ENCODE measurements at places on chromosomes 11 and 22. TPM values are rescaled to one million over a fixed set of nuclear protein-coding genes. Genes with fewer than 3 reads are reported as not detected.

- no peak overlapping the region for H3K4me3 ChIP-seq
- peaks cover 6% of the 10 kb centered on the region for H3K4me1 ChIP-seq
- H3K27me3 ChIP-seq = no peaks in the 10 kb centered on the region
- H3K27ac ChIP-seq = no peak overlapping the region
- peaks cover 5% of the 10 kb centered on the region for H3K36me3 ChIP-seq
- no peak for DNase-seq
These were observed 33.4 kb upstream of the APOL5 start for GRCh38 chr22:35684270-35684700.

DNA sequence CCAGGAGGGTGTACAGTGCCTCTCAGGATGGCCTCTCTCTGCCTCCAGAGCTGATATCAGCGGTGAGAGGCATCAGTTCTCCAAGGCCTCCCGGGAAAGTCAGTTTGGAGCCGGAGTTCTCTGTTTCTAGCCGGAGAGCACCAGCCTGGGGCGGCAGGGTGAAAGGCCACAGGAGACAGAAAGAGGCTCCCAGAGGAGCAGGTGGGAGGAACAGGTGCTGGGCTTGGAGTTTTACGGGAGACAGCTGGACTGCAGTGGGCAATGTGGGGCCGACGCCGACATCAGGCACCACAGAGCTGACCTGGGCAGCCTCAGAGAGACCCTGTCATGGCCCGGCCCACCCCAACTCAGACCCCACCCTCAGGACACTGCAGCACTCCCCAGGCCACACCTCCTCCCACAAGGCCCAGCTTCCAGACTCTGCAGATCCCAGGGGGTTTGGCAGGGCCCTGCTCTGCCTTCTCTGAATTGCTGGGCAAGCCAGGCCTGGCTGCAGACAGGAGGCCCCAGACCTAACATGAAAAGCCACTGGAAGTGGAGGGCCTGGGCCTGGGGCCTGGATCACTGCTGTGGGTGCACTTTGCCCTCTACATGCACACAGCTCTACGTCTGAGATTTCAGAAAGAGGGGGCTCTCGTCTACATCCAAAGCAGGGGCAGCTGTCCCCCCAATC is 885.6 kb downstream of the BRD1 start:
- H3K36me3 ChIP-seq = no peaks in the 10 kb centered on the region
- H3K27ac ChIP-seq = no peak overlapping the region
- peaks cover 23% of the 10 kb centered on the region for H3K27me3 ChIP-seq
- H3K4me1 ChIP-seq = peaks cover 3% of the 10 kb centered on the region

GRCh38 chr22:19376971-19377370 is 54.6 kb downstream of the HIRA start:
- H3K4me3 ChIP-seq = no peak overlapping the region
- peaks cover 13% of the 10 kb centered on the region for H3K36me3 ChIP-seq
- no peak overlapping the region for H3K27ac ChIP-seq
- peaks cover 2% of the 10 kb centered on the region for H3K4me1 ChIP-seq
- DNase-seq = no peak

DNA sequence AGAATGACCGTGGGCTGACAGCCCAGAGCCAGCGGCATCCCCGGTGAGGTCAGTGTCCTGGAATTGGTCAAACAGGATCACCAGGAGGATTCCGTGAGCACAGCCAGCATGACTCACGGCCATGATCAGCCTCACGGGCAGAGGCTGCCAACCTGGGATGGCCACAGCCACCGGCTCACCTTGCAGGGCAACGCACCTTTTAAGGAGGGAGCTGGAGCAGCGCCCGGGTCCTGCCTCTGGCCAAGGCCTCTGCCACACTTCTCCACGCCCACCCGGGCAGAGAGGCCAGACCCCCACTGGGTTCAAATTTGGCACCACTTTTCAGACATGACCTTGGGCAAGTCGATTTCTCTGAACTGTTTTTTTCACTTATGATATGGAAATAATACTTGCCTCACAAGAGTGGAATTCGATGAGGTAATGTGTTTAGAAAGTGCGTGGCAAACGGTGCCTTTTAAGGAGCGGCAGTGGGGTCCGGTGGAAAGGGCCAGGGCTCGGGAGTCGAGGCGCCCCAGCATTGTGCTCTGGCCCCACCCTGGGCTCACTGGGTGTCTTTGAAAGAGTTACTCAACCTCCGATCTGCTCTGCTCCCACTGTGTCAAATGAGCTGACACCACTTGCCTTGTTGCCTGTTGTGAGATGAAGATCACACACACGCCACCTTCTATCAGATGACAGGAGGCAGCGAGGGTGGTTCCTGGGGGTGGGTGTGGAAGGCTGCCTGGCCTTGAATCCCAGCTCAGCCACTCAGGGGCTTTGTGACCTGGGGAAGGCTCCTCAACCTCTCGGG is 16.0 kb downstream of the TXN2 start:
- H3K4me3 ChIP-seq = no peak overlapping the region
- no peak for DNase-seq
- H3K27ac ChIP-seq = no peak overlapping the region
- peaks cover 13% of the 10 kb centered on the region for H3K4me1 ChIP-seq
- no peaks in the 10 kb centered on the region for H3K36me3 ChIP-seq

DNA sequence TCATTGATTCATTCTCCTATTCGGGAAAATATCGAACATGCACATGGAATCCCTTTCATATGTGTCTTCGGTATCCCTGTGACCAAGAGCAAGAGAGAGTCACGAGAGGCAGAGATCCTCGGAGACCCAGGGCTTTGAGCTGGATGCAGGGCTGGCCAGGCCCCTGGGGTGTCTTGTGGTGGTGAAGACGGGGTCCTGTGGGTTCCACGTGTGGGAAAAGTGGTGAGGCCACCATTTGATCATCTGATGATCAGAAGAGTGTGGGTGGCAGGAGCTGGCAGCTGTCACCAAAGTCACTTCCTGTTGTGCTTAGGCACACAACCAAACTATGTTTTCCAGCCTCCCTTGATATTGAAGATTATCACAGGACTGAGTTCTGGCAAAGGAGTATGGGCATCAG is 94.0 kb downstream of the BRD1 start:
- H3K27ac ChIP-seq = no peak overlapping the region
- H3K4me3 ChIP-seq = no peak overlapping the region
- peaks cover 68% of the 10 kb centered on the region for H3K27me3 ChIP-seq
- H3K36me3 ChIP-seq = peaks cover 5% of the 10 kb centered on the region
- peaks cover 7% of the 10 kb centered on the region for H3K4me1 ChIP-seq

DNA sequence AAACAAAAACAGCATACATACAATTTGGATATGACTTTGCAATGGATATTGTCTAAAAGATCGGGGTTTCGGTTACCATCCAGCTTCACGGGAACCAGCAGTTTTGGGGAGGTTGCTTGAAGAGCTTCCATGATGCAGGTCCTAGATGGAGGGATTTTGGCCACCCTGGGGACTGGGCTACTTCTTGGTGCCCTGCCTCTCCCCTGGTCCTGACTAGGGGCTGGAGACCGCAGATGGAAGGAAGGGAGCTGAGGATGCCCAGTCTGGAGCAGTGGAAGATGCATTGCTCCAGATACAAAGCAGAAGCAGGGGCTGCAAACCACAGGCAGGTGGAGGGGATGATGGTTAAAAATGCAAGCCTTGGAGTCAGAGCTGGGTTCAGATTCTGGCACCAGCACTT is 13.5 kb downstream of the SOX10 start:
- H3K27ac ChIP-seq = no peak overlapping the region
- no peak for DNase-seq
- H3K36me3 ChIP-seq = peaks cover 7% of the 10 kb centered on the region
- H3K4me3 ChIP-seq = no peak overlapping the region

Gene MGAT3
- total RNA-seq = 0.25 TPM

Gene SCARF2
- total RNA-seq = 3.6 TPM

Gene ANGPTL5
- not detected for total RNA-seq

Gene BTG4
- not detected for total RNA-seq

Gene HMGXB4
- 37.1 TPM for total RNA-seq

Gene MFNG
- total RNA-seq = 139 TPM

Gene OR51B2
- total RNA-seq = not detected

Gene MALAT1
- total RNA-seq = 25,853 TPM

Gene STK33
- total RNA-seq = 0.55 TPM

Gene DLG2
- 2.2 TPM for total RNA-seq
